ENCODE measurements at places on chromosomes 4 and X. TPM values are rescaled to one million over a fixed set of nuclear protein-coding genes. Genes with fewer than 3 reads are reported as not detected.

- no peak for DNase-seq
These were observed 136.2 kb downstream of the CFAP299 start for GRCh38 chr4:80471756-80472155.

DNA sequence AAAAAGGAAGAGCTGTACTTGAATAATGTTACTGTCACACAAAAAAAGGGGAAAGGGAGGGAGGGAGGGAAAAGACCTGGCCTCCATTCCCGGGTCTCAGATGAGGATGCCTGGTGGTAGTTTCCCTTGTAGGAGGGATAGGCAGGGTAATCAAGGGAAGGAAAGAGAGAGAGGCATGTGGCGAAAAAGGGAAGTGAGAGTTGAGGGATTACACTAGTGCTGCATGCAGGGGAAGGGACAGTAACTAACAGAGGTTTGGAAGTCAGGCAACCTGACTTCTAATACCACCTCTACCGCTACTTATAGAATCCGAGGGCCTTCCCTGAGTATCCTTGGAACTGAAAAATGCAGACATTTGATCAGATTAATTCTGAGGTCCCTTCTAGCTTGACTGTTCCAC lies 821.7 kb upstream of the FTHL17 start:
- DNase-seq: no peak

GRCh38 chr4:99100876-99101275 lies 12.3 kb upstream of the ADH5 start:
- no peak for DNase-seq

DNA sequence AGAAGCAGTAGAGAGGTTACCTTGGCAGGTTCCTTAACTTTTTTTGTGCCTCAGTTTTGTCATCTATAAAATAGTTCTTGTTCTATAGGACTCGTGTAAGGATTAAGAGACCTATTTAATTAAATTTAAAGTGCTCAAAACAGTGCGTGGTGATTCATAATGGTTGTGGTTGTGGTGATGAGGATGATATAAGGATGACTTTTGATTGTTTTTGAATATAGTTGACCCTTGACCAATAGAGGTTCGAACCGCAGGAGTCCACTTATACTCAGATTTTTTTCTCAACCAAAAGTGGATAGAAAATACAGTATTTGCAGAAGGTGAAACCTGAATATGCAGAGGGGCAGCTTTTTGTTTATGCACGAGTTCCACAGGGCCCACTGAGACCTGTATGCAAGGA lies 14.6 kb downstream of the SMAD1 start:
- DNase-seq: no peak

DNA sequence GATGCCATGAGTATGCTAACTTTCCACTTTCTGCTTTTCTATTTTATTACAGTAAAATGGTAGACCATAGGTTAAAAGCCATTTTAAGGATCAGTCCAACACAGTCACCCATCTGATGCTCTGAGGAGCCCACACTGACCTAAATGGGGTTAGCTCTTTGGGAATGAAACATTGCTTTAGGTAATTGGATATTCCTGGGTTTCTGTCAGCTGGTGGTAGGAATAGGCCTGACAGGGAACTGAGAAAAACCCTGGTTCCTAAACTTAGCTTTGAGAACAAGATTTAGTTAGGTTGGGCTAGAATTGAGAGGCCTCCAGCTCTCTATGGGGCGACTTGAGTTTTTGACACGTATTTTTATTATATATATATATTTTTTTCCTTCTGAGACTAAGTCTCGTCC lies 40.4 kb downstream of the MCUB start:
- no peak for DNase-seq

DNA sequence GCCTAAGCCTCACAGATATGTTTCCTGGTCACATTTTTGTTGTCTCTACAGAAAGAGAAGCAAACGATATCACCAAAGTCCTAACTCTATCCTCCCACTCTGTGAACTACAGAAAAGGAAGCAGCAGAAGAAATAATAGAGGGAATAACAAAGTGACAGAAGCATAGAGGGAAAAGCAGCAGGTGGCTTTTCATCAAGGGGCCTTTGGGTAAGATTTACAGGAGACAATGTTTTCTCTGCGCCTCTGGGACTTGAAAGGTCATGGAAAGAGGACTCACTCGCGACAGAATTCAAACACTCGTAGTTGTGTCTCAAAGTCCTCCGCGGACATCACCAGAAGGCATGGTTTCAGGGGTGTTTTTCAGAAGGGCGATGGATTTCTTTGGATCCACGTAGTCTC lies 66.1 kb downstream of the SORBS2 start:
- DNase-seq: no peak

- no peak for DNase-seq
These were observed 106.8 kb upstream of the MAMLD1 start for GRCh38 chrX:150256297-150256650.

GRCh38 chr4:86543560-86544309 lies 50.4 kb upstream of the PTPN13 start:
- DNase-seq: no peak

DNA sequence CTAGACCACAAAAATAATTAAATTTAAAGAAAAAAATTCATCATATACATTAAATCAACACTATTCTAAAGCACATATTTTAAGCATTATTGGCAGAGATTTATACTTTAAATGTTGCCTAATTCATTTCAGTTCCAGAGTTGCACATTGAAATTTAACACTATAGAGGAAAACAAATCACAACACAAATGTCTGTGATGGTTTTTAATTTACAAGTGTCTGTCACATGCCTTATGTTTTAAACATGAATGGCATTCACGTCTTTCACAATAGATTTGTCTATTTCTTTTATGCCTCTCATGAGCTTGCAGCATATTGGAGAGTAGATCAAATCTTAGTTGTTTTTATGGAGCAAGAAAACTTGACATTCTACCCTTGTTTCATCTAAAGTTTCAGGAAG lies 811.3 kb downstream of the NLGN4X start:
- no peak for DNase-seq

GRCh38 chr4:169189372-169189771 lies 81.4 kb downstream of the SH3RF1 start:
- no peak for DNase-seq

GRCh38 chr4:10808591-10808990 lies 124.0 kb upstream of the CLNK start:
- peak; percentile 27 for DNase-seq

GRCh38 chrX:152170621-152171020 lies 32.2 kb upstream of the MAGEA10 start:
- no peak for DNase-seq

DNA sequence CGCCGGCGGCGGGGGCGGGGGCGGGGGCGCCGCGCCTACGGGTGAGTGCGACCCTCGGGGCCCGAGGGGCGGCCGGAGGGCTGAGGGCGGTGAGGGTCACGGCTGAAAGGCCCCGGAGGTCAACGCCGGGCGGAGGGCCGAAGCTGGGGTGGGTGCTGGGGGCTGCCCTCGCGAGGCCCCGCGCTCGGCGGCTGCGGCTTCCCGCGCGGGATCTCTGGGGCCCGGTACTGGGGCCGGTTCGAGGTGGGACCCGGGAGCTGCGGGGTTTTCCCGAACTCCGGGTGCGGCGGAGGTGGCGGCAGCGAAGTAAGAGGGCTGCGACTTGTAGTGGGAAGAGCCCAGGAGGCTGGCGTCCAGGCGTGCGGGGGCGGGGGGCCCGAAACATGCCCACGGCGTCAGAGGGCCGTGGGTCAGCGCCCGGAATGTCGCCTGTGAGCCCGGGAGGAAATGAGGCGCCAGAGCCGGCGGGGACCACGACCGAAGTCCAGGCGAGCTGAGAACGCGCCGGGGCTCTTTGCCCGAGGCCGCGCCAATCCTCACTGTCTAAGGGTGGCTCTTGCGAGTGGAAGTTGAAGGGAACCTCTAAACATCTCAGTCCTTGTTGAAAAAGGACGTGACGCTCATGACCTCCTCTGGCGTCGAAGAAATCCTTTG lies 407 bp downstream of the IL13RA1 start:
- peak; percentile 10 for DNase-seq

DNA sequence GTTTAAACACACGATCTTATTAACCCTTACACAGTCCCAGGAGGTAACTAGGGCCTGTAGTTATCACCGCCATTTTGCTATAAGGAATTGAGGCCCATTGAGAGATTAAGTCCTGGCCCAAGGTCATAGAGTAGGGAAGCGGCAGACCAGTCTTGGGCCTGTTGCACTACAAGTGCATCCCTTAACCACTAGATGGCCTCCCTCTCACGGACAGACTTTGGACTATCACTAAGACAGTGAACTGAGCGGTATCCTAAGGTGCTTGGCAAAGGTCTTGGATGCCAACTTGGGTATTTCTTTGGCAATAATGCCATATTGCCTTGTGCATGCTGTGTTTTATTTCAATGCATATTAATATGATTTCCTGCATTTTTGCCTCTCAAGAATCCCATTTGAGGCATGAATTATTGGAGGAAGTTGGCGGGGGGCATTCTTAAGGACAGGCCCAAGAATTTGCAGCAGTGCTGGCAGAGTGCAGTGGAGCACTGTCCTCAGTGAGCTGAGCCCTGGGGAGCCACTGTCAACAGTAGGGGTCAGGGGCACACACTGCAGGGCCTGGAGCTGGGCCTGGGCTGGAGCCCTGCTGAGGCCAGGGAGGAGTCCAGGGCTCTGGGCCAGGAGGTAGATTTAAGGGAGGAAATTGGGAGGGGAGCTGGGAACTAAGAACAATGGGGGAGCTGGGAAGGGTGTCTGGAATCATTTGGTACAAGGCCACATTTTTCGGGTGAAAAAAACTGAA lies 147.4 kb downstream of the SMIM20 start:
- no peak for DNase-seq

BEX3 gene
- total RNA-seq: 127 TPM

SCD5 gene
- 18.5 TPM for total RNA-seq

DUSP21 gene
- not detected for total RNA-seq

SLC35A2 gene
- total RNA-seq: 30.7 TPM

GABRQ gene
- total RNA-seq: not detected

All from thoracic aorta (tissue), 2 donors.